Esophagus squamous epithelium (tissue), 5 donors: ENCODE measurements at places on chromosomes 11 and 22.

DNA sequence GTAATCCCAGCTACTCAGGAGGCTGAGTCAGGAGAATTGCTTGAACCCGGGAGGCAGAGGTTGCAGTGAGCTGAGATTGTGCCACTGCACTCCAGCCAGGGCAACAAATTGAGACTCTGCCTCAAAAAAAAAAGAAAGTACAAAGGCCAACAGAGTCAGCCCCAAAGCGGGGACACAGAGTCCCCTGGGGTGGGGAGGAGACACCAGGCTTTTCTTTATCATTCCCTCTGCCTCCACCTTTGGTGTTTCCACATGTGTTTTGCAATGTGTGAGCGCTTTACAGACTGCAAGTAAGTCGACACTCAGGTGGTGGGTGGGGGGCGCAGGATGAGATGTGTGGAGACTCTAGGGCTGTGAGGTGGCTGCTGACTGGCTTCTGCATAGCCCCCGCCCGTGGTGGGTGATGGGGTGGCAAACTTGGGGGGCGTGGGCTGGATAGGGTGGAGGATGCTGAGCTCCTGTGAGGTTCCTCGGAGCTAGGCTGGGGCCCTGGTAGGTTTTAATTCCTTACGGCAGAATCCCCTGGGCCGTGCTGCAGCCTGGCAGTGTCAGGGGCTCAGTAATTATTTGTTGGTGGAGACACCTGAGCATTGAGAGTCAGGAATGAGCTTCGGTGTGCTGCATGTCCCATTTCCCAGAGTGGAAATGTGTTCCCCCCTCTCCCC is 177.2 kb downstream of the CTTN start:
- no peak for DNase-seq

GRCh38 chr22:43905681-43906080 is 13.9 kb upstream of the PNPLA5 start:
- no peak for DNase-seq

- DNase-seq, result no peak
These were observed at the start of gene CNTN5 for GRCh38 chr11:99020352-99021225. TSS of gene CNTN5 (plus strand) at chr11:99020949.

DNA sequence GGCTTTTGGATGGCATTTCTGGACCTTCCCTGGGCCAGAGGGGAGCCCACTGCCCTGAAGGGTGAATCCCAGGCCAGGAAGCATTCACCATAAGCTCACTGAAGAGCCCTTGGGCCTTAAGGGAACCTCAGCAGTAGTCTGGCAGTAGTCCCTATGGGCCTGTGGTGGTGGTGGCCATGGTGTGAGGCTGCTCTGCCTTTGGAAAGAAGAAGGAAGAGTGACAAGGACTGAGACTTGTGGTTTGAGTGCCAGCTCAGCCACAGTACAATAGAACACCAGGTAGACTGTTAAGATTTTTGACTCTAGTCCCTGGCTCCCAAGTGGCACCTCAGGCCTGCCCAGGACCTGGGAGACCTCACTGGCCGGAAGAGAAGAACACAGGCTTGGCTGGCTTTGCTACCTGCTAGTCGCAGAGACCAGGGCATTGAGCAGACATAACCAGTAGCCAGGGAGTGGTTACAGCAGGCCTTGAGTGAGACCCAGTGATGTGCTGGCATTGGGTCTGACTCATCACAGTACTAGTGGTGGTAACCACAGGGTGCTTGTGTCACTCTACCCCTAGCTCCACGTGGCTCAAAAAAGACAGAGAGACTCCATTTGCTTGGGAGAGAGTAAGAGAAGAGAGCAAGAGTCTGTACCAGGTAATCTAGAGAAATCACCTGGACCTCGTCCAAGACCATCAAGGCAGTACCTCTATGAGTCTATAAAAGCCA is 259.8 kb upstream of the BLID start:
- DNase-seq, result no peak

GRCh38 chr22:33903012-33903411 is 17.3 kb downstream of the LARGE1 start:
- DNase-seq, result no peak

DNA sequence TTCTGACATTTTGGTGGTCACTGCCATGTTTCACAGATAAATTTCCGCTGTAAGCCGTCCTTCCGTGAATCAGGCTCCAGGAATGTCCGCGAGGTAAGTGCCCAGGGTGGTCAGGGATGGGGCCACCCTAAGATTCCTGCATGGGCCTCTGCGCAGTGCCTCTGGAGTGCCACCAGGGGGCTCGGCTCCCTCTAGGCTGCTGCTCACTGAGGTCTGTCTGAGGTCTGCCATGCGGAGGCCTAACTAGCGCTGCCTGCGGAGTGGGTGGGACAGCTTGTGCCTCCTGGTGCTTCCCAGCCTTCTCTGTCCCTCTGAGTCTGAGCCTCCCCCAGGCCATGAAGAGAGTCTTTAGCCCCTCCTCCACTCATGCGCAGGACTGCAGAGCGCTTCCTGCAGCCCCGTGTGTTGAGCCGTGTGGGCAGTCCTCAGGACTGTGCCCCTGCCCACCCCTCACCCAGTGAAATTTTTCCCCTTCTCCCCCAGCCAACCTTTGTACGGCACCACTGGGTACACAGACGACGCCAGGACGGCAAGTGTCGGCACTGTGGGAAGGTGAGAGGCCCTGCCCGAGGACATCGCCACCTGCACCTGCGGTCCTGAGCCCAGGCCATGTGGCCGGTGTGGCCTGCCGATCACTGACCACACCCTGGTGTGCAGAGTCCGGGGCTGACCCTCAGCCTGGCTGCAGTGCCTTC is 11.9 kb upstream of the MDK start:
- DNase-seq, result no peak

- DNase-seq, result no peak
These were observed 35.5 kb upstream of the KRTAP5-7 start for GRCh38 chr11:71491531-71491930.
